ENCODE measurements at places on chromosomes 3 and 15.
A peak's percentile ranks its signal among the peaks of the same experiment; 100 is the strongest.

- DNase-seq: no peak
These were observed 17.9 kb downstream of the CD80 start for GRCh38 chr3:119541547-119541946.

DNA sequence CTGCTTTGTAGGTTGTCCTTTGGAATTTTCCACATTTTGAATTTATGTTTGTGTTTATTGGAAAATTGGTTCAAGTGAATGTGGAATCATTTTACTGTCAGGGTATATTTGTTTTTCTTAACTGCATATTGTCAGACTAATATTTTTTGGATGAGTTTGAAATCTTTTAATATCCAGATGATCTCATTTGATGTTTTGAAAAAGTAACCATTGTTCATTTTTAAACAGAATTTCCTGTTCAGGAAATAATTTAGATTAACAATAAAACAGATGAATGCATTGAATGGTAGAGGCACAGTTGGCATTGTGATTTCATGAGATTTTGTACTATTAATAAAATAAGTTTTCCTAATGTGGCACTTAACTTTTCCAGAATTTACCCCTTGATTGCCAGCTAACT, 15.5 kb downstream of the TRAK1 start:
- DNase-seq: no peak

- no peak for DNase-seq
These were observed 162.2 kb downstream of the NSMCE3 start for GRCh38 chr15:29107291-29107890.

- peak; percentile 10 for DNase-seq
These were observed 13.2 kb downstream of the XXYLT1 start for GRCh38 chr3:195257454-195258448.

DNA sequence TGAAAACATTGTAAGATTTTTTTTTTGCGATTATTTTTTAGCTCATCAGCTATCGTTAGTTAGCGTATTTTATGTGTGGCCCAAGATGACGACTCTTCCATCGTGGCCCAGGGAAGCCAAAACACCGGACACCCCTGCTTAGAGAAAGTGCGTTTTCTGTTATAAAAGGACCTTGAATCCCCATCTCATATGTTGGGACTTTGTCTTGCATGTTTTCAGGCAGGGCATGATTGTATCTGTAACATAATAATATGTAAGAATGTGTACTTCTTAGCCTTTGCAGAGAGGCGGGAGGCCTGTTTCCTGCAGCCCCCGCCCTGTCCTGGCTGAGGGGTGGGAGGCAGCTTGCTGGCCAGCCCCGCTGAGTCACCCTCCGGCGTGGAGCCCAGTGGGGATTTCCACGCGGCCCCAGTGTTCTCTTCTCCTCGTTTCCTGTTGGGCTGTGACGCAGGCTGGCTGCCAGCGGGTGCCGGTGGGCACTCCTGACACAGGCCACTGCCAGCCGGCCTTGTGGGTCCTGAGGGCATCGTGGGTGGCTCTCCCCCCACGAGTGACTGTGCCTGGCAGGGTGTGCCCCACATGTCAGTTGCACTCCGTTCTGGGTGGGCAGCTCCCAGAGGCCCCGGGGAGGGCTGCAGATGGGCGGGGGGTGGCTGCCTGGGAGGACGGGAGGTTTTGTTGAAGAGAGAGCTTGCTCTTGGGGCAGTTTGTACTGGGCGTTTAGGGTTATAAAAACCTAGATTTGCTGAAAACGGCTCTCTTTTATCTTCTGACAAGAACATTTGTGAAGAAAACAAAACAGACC, 55.6 kb downstream of the SMAD3 start:
- no peak for DNase-seq

DNA sequence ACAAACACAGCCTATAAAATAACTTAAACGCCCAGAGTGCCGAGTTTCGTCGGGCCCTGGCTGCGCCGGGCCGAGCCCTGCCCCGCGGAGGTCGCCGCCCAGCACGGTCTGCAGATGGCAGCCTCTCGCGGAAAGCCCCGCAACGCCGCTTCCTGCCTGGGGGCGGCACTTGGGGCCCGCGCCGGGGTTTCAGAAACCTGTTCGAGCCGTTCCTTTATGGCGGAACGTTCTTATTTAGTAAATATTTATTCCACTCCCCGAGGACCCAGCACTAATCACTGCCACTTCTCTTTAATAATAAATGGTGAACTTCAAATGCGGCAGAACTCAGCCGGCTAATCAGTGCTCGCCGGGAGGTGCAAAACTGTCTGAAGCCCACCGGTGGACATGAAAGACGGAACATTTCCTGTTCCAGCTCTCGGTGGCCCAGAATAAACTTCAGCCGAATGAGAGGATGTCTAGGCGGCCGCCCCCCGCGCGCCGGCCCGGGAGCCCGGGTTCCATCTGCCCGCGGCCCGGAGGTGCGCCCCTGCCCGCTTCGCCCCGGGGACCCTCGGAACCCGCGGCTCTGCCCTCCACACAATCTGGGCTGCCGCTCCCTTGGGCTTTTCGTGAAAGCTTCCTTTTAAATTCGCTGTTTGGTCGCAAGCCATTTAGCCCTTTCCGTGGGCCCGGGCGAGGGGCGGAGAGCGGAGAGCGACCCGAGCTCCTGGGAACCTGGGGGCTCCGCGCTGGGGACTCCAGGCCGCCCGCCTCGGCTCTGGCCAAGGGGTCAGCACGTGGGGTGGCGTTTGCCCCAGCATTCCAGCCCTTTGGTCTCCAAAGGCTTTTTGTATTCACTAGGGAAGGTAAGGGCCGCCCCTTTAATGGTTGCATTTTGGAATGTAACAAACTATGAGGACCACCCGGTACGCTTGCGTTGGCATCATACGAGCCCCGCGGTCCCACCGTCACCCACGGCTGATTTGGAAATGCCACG, 110.8 kb upstream of the ATP11B start:
- DNase-seq: no peak

- no peak for DNase-seq
These were observed 125.4 kb downstream of the FMN1 start for GRCh38 chr15:33069161-33069560.

DNA sequence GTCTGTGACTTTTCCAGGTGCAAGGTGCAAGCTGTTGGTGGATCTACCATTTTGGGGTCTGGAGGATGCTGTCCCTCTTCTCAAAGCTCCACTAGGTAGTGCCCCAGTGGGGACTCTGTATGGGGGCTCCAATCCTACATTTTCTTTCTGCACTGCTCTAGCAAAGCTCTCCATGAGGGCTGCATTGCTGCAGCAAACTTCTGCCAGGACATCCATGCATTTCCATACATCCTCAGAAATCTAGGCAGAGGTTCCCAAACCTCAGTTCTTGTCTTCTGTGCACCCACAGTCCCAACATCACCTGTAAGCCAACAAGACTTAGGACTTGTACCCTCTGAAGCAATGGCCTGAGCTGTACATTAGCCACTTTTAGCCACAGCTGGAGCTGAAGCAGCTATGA, 694.5 kb upstream of the BCHE start:
- no peak for DNase-seq

All from NCI-H446 (cell line).